ENCODE measurements at places on chromosomes 12 and 14.

DNA sequence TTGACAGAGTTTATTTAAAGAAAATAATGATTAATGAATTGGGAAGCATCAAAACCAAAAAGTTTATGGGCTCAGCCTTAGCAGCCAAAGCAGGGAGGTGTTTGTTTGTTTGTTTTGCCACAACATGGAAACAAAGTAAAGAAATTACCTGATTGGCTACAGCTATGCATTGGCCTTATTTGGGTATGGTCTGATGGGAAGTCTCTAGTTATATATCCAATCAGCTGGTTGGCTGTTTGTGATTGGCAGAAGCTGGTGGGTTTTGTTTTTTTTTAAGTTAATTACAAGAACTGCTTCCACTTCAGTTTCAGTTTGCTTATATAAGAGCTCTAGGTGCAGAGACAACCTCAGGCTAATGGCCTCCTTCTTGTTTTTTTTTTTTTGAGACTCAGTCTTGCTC, 4.6 kb upstream of the LEMD3 start:
- DNase-seq: no peak

- no peak for DNase-seq
Measured at GRCh38 chr12:103858335-103858734, 17.3 kb upstream of the NT5DC3 start.

DNA sequence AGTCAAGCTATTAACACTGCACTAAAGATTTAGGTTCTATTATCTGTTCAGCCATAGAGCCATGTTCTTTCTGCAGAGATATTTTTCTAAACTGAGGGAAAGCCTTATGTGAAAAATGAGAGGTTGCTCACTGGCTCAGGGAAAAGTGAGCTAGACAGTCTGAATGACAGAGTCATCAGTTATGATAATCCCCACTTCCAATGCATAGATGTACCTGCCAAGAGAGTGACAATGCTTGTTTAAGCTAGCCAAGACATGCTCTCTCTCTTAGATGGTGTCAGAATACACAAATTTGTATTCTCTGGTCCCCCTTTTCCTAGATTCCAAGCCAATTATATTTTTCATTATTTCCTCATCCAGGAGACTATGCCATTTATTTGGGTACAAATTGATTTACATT, 176.9 kb upstream of the FRMD6 start:
- no peak for DNase-seq

DNA sequence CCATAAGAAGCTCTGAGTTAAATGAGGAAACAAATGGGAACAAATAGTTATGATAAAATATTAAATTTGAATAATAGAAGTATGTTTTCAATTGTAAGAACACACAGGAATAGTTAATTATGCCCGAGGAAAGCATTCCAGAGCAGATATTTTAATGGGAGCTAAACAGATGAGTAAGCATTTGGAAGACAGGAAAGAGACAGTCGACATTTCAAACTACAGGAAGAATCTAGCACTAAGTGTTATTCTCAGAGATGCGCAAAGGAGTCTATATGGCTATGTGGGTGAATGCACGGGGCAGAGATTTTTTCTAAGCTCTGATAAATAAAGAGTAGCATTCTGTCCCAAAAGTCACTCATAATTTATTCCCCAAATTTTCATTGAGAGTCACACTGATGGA, 64.5 kb upstream of the SSTR1 start:
- DNase-seq: no peak

DNA sequence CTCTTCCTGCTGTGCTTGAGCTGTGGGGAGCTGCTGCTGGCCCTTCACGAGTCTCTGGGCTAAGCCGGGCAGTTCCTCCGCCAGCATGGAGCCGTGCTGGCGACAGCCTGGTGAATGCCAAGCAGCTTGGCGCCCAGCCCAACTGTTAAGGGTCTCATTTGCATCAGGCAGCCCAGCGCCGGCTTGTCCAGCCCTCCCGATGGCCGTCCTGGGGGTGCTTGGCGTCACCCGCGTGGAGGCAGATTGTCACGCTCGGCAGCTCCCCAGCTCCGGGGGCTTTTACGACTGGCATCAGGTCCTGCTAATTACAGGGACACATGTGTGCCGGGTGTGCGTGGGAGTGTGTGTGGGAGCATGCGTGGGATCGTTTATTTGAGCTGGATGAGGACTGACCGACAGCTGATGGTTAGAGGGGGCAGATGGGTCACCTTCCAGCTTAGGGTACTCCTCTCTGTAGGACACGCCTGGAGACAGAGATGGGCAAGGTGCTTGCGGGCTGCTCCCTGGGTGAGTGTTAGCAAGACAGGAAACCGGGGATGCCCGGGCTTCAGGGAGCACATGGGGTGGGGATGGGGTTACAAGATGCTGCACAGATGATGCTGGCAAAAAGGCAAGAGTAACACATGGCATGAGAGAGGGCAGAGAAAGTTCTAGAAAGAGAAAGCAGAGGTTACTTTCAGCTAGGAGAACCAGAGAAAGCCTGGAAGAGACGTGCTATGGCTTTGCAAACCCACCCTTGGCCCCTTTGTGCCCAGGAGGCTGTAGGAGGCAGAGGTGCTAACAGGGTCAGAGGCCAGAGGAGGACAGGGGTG, 64.1 kb downstream of the KIF26A start:
- no peak for DNase-seq

DNA sequence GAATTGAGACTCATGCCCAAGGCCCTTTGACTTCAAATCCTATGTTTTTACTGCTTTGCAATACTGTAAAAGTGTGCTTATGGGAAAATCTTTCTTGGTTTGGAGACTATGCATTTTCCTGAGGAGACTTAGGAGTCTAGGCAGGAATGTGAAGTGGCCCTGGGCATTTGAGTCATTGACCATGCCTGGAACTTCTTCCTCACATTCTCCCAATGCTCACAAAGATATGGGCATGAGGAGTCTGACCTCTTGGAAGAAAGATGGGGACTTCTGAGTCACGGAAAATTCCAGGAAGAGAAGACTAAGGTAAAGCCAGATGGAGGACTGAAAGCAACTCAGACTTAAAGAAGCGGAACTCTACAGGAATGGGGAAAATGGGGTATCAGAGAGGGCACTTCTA, 38.2 kb upstream of the ZNF641 start:
- no peak for DNase-seq

DNA sequence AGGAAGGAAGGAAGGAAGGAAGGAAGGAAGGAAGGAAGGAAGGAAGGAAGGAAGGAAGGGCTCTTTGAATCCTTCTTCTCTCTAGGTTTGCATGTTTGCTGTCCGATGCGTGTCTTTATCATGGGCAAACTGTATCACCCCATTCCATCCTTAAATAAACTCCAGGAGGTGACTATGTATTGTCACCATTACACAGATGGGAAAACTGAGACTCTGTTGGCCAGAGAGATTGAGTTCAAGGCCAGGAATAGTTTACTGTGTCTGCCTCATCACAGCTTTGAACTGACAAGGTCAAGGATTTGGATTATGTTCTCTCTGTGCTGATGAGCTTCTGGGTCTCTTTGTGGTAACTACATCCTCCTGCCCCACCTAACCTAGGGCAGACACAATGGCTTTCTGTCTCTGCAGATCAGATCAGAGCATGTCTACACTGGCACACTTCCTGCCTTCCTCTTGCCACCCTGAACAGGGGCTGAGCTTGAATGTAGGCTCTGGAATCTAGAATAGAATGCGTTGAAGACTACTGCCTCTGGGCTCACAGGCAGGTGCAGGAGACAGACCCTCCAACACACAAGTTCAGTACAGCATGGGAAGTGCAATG, 78.9 kb upstream of the MAP1LC3B2 start:
- no peak for DNase-seq

GRCh38 chr12:4164188-4164558, 109.4 kb upstream of the CCND2 start:
- DNase-seq: no peak

GRCh38 chr14:91839749-91840148, 27.6 kb downstream of the TC2N start:
- no peak for DNase-seq

DNA sequence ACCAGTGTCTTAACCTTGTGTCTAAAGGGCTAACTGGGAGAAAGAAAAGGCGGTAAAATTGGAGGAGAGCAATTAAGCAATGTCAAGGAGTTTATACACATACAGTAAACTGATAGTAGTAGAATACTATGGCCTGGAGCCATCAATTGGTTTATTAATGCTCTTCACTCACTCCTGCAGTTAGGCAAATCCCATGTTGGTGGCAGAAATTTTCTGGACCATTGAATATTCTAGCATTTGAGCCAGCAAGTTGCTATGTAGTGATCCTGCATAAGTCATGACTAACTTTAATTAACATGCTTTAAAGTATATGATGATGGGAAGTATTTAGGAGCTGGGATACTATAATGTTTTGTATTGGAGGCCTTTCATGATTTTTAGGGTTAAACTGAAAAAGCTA, 14.3 kb upstream of the DERA start:
- no peak for DNase-seq

GRCh38 chr12:94023879-94024278, 124.5 kb upstream of the PLXNC1 start:
- no peak for DNase-seq

- no peak for DNase-seq
Measured at GRCh38 chr12:25269701-25270100, 19.0 kb upstream of the KRAS start.

- no peak for DNase-seq
Measured at GRCh38 chr12:88600272-88600671, 20.0 kb upstream of the KITLG start.

DNA sequence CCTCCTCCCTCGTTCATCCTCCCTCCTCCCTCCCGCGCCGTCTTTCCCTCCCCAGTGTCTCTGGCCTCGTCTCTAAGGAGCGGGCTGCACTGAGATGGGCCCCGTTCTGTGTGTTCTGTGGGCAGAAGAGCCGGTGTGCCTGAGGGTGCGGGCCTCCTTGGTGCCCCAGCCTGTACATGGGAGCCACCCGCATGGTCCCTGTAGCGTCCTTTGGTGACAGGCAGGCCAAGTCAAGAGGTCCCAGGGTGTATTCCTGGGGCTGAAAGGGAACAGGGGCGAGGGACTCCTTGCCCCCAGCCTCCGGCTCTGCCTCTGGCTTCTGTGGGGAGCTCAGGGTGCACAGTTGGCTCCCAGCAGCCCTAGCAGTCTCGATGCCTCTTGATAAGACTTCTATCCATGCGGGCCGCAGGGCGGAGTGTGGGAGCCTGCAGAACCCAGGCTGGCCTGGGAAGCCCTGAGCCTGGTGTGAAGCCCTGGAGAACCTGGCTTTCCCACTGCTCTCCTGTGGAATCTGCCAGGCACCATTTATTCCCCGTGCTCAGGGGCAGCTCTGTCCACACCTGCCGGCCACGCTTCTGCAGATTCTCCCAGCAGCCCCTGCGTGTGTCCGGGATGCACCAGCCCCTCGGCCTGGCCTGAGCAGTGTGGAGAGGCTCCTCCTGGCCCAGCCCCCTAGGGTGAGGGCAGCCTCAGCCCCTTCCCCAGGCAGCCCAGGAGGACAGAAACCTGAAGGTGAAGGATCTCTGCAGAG, 181.3 kb downstream of the KIF26A start:
- DNase-seq: no peak

- DNase-seq: no peak
Measured at GRCh38 chr14:96661244-96661969, 135.8 kb upstream of the VRK1 start.

- no peak for DNase-seq
Measured at GRCh38 chr12:5521456-5522325, 89.8 kb downstream of the NTF3 start.

- no peak for DNase-seq
Measured at GRCh38 chr12:41802803-41803202, 341.9 kb downstream of the GXYLT1 start.

DNA sequence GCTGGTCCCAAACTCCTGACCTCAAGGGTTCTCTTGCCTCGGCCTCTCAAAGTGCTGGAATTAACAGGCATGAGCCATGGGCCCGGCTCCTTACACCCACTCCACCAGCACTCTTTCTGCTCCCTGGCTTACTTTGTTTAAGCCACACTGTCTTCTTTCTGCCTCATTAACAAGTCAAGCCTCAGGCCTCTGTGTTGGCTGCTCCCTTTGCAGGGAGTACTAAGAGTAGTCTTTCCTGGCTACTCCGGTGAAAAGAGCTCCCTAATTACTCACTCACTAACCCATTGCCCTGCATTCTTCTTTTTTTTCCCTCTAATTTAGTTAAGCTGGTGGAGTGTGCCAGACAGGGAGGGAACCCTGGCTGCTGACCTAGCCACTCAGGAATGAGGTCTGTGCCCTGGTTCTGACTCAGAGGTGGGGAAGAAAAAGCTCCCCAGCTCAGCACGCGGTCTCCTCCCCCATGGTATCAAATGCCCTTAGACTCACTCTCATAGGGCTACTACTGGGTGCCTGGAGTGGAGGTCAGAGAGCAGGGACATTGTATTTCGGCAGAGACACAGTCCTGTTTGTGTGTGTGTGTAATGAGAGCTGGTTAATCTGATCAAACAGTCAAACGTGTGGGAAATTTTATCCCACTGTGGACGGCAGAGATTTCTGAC, 19.8 kb downstream of the GALNT6 start:
- DNase-seq: no peak

- DNase-seq: no peak
Measured at GRCh38 chr14:74649673-74650072, 37.6 kb upstream of the LTBP2 start.

DNA sequence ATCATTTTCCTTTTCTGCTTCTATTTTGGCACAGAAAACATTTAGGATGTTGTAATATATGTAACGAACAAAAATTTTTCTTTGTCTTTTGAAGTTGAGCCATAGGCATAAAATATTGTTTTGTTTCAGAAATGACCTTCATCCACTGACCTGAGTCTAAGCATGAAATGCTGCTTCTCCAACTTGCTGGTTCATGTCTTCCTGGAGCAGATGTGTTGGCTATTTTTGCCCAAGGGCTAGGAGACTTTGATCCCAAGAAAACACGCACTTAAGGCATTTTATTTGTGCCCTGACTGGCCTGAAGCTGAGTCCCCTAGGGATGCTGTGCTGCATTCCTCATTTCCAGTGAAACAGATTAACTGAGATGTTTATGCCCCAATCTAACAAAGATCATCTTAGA, 27.2 kb upstream of the ALG10B start:
- no peak for DNase-seq

GRCh38 chr12:93670104-93670503, 7.1 kb upstream of the CRADD start:
- no peak for DNase-seq

GRCh38 chr12:48972213-48972951, 847 bp upstream of the WNT10B start:
- DNase-seq: no peak

GRCh38 chr12:79920421-79921238, 14.3 kb downstream of the PPP1R12A start:
- no peak for DNase-seq

- DNase-seq: no peak
Measured at GRCh38 chr12:130147875-130148596, 14.2 kb upstream of the FZD10 start.

DNA sequence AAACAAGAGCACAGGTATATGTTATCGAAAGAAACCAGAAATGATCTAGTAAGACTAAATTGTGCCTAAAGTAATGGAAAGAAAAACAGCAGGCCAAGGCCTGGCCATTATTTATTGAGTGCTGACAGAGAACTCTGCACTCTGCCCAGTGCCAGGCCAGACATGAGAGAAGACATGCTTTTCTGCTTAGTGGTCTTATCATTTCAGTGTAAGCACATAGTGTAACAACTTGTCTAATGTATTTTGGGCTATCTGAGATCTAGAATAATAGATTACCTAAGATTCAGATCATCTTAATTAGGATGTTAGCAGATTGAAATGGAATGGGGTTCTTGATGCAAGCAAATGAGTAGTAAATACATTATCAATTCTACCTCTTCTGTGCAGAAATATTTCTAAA, 278.3 kb downstream of the AKAP6 start:
- no peak for DNase-seq

GRCh38 chr14:73795974-73796373, 55.7 kb upstream of the PTGR2 start:
- no peak for DNase-seq

- DNase-seq: no peak
Measured at GRCh38 chr14:55118761-55119160, 10.3 kb upstream of the LGALS3 start.

Data from stimulated activated CD4-positive, alpha-beta T cell treated with anti-CD3 and anti-CD28 coated beads, TNF-alpha, amount 100 ng/mL, for 24 hours (primary cell).